ENCODE measurements at places on chromosomes 4 and X.

- DNase-seq, result peak; percentile 8
These were observed 276.5 kb downstream of the PPP4R3C start for GRCh38 chrX:27186671-27187070.

- no peak for DNase-seq
These were observed 52.0 kb downstream of the RASL11B start for GRCh38 chr4:52914051-52914605.

DNA sequence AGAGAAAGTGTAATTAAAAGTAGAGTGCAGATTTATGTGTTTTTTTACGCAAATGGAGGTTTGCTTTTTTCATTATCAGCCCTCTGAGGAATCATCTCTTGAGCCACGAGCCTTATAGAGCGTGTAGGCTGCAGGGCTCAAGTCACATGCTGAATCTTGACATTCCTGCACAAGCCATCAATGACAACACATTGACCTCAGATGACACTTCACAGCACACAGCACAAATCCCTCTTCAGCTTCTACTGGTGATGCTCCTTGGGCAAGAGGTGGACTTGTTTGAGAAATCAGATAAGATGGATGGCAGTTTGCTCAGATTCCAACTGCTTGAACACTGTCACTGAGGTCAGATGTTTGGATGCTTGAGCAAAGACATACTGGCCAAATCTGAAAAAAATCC, 250.6 kb downstream of the SNCA start:
- no peak for DNase-seq

DNA sequence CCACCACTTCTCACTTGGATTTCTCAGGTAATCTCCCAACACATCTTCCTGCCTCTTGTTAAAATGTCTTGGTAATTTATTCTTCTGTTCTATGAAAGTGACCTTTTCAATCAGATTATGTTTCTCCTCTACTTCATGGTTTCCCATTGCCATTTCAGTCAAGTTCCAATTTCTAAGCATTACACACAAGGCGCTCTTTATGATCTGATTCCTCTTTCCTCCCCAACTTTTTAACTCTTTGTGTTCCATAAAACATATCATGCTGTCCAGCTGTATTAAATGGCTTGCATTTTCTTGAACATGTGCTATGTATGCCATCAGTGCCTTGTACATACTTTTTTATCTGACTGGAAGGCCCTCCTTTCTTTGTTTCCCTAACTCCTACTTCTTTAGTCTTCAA, 13.1 kb upstream of the ART3 start:
- no peak for DNase-seq

DNA sequence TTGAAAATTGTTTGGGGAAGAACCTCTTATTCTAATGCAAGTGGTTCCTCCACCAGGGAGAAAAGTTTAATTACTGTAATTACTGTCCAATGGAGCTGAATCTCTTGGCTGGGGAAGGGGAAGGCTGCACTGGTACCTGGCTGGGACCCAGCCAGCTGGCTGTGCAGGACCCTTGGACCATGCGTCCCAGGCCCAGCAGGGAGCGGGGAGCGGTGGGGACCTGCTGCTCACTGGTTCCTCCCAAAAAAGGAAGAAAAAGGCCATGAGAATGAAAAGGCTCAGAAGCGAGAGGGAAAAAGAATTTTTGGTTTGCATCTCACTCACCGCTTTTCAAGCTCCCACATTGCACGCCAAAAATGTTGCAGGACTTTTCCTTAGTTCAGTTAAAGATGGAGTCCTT, 333.5 kb downstream of the FAM47B start:
- DNase-seq, result no peak

GRCh38 chr4:57095956-57096355, 14.2 kb downstream of the IGFBP7 start:
- no peak for DNase-seq

- no peak for DNase-seq
These were observed 99.5 kb downstream of the COX18 start for GRCh38 chr4:72969976-72970375.

DNA sequence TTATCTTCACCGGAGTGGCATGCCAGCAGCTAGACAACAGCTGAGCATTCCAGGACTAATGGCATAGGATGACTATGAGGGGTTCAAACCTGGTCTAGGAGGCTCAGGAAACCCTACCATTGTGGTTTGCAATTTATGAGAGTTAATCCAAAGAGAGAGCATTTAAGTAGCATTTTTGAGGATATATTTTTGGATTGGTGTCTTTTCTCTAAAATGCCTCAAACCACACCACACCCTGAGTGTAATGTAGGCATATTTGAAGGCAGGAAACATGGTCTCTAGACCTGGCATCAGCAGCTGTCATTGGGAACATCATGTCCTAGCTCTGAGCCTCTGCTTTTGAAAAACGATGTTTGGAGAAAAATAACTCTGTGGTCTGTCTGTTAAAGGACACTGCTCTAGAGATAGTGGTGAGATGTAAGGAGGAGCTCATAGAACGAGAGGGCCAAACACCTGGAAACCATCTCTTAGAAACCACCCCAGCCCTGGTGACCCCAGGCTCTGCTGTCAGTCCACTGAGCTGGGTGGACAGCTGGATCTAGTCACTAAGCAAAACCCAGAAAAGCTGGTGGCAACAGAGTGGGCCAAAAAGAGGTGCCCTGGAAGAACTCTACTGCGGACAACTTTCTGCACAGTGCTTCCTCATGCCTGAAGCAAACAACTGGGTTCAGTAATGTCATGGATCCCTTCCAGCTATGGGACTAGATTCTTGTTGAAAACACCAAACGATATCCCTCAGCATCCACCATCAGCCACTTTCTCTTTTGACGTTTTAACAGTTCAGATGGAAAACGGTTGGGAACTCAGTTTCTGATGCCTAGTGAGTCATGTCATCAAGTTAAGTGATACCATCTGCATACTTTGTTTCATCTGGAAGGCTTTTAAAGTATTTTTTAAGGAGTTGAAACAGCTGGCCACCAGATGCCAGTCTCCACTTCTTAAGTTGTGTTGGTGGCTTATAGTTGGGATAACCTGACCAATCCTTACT, 100.2 kb upstream of the C1QTNF7 start:
- DNase-seq, result no peak

DNA sequence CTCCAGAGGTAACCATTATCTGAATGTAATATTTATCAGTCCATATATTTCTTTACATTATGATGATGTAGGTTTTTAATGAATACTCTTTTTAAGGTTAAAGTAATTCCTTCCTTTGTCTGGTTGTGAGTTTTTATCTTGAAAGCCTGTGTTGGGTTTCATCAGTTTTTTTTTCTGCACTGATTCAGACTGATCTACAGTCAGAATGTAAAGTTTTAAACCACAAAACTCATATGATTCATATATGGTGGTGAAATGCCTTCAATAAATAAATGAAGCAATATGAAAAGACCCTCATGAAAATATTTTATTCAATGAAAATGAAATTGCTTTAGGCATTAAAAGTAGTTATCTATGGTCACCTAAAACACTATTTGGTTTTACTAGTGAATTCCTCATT, 47.1 kb downstream of the SORBS2 start:
- no peak for DNase-seq

- DNase-seq, result no peak
These were observed 40.4 kb upstream of the PCDH18 start for GRCh38 chr4:137572647-137573046.

GRCh38 chr4:109547394-109547793, 12.7 kb upstream of the MCUB start:
- DNase-seq, result no peak

GRCh38 chr4:948101-948935, 16.1 kb downstream of the TMEM175 start:
- peak; percentile 10 for DNase-seq

- DNase-seq, result no peak
These were observed 294.9 kb downstream of the BCOR start for GRCh38 chrX:39802908-39803307.

GRCh38 chrX:153969904-153970356, 1.7 kb downstream of the HCFC1 start:
- DNase-seq, result no peak

GRCh38 chr4:7352486-7352885, 82.2 kb downstream of the PSAPL1 start:
- no peak for DNase-seq

- DNase-seq, result no peak
These were observed 27.0 kb upstream of the FAM47B start for GRCh38 chrX:34915463-34916225.

DNA sequence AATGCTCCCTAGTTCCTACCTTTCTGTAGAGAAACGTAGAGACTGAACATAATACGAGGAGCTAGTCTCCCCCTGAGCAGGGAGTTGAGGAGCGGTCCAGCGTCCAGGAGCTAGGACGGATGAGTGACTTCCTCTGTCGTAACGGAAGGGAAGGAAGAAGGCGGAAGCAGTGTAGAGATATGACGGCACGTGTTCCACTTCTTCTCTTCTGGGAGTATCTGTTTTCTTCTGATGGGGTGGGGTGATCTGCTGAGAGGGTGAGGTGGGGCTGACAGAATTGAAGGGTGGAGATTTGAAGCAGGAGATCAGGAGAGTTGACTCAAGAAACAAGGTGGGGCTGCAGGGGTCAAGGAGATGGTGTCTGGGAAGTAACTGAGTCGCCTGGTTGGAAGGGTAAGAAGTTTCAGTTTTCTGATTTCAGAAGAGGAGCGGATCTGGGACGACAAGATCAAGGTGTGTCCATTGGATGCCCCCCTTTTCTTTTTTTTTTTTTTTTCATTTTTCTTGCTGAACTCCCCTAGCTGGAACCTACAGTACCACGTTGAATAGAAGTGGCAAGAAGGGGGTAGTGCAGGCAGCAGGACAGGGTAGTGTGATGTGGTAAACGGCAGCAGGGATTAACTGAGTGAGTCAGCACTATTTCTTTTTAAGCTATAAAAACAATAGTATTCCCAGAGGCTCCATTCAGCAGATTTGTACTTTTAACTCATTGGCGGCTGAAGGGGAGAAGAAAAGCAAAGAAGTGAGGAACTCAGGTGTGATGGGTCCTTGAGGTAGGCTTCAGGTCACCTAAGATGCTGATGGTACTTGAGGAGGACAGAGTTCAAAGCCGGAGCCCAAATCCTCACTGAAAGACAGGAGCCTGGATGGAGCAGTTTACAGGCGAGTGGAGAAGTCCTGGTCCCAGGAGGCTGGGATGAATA, 50.8 kb upstream of the SETD7 start:
- DNase-seq, result no peak

GRCh38 chrX:122046815-122047214, 999.4 kb downstream of the GLUD2 start:
- DNase-seq, result no peak

GRCh38 chr4:67437974-67438713, 107.2 kb downstream of the CENPC start:
- no peak for DNase-seq

GRCh38 chrX:40579900-40580536, 752 bp upstream of the ATP6AP2 start:
- DNase-seq, result no peak

- no peak for DNase-seq
These were observed 204.1 kb downstream of the LDB2 start for GRCh38 chr4:16694173-16694883.

GRCh38 chrX:53163436-53163835, 61.6 kb downstream of the KDM5C start:
- no peak for DNase-seq

DNA sequence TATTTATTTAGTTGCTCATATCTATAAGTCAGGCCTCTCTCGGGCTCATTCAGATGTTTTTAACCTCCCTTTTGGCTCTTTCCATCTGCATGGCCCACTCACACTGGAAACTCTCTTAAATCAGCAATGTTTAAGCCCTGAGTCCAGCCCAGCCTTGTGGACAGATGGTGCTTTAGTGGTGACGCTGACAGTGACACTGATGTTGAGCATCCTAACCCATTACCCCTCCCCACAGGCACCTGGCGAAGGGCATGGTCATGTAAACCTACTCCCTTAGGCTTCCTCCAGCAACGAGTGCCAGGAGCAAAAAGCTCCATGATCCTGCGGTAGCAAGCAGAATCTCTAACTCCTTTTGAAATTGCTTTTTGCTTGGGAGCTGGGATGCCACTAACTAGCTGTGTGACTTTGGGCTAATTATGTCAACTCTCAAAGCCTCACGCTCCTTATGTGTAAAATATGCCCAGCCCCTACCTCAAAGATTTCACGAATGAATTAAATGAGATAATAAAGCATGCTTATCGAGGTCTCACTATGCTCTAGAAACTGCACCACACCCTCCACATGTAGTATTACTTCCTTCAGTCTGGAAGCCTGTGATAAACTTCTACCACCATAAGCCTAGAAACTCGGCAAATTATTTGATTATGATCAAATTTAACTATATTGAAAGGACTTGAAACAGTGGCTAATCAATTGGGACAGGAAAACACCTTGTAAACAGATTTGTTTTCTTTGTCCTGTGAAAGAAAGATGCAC, 569.4 kb downstream of the BCOR start:
- DNase-seq, result no peak

GRCh38 chr4:41471126-41472071, 66.6 kb upstream of the LIMCH1 start:
- DNase-seq, result no peak

DNA sequence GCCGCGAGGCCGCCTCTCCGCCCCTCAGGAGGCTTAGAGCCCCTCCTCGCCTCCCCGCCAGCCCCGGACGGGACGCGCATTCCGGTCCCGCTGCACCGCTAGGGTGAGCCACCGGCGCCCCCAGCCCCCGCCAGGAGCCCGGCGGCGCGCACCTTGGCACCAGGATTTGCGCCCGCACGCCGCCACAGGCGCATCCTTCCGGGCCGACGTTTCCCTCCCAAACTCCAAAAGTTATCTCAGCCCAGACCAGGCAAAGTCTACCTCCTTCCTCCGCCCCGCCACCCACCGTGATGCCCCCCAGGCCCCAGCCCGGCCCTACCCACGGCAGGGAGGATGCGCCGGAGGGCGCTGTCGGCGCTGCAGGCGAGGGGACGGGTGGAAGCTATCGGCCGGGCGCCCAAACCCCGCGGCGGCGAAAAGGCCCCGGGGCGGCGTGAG, 538 bp downstream of the SCML2 start:
- DNase-seq, result peak; percentile 50

- DNase-seq, result no peak
These were observed 35.2 kb downstream of the NYX start for GRCh38 chrX:41482154-41482850.

DNA sequence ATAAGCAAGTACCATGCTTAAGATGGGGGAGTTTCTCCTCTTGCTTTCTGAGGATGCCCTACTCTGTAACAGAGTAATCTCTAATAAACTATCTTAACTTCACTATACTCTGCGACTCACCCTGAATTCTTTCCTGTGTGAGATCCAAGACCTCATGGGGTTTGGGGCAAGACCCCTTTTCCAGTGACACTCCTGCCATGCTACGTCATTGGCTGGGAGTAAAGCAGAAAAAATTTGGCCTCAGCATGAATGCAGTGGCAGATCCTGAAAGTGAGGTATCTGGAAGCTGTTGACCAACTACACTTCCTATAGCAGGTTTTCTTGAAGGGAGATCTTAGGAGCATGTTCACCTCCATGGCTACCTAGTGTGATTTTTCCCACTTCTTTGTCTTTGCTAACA, 109.1 kb upstream of the MED14 start:
- no peak for DNase-seq

Measured in iPS-NIHi11 (cell line).